Activated CD4-positive, CD25-positive, alpha-beta regulatory T cell (primary cell): ENCODE measurements at places on chromosomes 5 and 9.

- DNase-seq: no peak
Observed at GRCh38 chr9:23686257-23686656, 139.8 kb downstream of the ELAVL2 start.

- DNase-seq: no peak
Observed at GRCh38 chr5:73282383-73282782, 109.4 kb downstream of the TMEM174 start.

GRCh38 chr5:72644296-72644695 lies 137.1 kb upstream of the ZNF366 start:
- DNase-seq: no peak

DNA sequence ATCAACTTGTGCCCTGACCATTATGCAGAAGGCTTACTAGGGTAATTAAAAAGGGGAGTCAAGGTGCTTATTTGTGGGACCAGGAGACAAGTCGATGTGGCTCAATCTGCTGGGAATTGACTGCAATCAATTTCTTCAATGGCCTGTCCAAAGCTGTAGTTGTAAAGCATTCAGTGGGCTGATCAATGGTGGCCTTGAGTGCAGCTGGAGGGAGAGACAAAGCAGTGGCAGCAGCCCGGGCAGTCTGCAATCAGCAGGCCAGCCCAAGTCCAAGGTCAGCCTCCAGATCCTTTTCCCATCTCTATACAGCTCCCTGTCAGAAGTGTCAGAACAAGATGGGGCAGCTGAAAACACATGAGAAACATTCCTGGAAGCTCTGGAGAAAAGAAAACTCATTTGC lies 51.0 kb upstream of the BRINP1 start:
- DNase-seq: no peak

DNA sequence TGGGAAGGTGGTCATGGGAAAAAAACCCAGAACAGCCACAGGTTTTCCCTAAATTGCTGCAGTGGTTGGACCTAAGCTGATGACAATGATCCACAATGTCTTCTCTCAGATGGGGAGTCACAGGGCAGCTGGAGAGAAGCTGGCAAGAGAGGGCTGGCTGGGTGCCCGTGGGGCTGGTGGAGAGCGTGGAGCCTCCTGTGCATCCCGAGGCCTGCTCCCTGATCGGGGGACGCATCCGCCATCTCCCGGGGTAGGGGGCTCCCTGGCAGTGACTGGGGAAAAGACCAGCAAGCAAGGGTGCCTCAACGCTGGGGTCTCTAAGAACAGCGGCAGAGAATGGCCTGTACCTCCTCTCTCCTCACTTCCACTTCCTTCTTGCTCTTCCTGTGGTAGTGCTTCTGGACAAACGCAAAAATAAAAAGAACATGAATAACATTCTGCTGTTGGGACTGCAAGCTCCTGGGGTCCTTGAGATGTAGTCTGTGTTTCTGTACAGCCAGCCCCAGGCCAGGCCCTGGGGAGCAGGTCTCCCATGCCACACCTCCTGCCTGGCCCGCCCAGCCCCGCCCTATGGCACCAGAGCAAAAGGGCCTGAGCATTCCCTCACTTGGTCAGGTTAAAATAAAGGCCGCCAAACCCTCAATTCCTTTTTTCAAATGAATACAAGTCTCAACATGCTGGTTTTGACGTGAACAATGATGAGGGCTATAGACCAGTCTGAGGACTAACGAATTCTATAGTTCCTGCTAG lies 7.0 kb upstream of the MRNIP start:
- DNase-seq: no peak

GRCh38 chr5:139812323-139812722 lies 16.7 kb downstream of the PSD2 start:
- no peak for DNase-seq

DNA sequence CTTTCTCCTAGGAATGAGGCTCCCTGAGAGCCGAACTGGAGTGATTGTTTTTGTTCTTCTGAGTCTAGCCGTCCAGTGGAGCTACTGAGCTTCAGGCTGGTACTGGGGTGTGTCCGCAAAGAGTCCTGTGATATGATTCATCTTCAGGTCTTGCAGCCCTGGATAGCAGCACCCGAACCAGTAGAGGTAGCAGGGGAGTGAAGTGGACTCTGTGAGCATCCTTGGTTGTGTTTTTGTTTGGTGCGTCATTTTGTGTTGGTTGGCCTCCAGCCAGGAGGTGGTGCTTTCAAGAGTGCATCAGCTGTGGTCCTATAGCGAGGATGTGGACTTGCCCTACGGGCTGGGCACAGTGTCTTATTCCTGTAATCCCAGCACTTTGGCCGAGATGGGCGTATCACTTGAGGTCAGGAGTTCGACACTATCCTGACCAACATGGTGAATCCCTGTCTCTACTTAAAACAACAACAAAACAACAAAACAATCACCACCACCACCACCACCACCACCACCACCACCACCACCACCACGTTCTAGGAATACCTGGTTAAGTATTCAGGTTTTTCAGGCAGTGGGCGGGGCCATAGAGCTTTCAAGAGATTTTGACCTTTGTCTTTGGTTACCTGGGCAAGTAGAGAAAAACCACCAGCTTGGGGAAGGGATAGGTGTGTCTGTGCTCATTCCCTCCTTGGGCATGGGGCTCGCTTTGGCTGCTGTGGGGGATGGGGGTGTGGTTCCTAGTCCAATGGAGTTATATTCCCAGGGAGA lies 154.0 kb downstream of the WDR70 start:
- DNase-seq: no peak

GRCh38 chr5:127003798-127004495 lies 26.4 kb downstream of the MARCHF3 start:
- DNase-seq: no peak

- DNase-seq: peak; percentile 84
Observed at GRCh38 chr9:96417051-96417586, 1.1 kb downstream of the ZNF367 start.

- no peak for DNase-seq
Observed at GRCh38 chr9:8552732-8553131, 753.2 kb upstream of the DMAC1 start.

DNA sequence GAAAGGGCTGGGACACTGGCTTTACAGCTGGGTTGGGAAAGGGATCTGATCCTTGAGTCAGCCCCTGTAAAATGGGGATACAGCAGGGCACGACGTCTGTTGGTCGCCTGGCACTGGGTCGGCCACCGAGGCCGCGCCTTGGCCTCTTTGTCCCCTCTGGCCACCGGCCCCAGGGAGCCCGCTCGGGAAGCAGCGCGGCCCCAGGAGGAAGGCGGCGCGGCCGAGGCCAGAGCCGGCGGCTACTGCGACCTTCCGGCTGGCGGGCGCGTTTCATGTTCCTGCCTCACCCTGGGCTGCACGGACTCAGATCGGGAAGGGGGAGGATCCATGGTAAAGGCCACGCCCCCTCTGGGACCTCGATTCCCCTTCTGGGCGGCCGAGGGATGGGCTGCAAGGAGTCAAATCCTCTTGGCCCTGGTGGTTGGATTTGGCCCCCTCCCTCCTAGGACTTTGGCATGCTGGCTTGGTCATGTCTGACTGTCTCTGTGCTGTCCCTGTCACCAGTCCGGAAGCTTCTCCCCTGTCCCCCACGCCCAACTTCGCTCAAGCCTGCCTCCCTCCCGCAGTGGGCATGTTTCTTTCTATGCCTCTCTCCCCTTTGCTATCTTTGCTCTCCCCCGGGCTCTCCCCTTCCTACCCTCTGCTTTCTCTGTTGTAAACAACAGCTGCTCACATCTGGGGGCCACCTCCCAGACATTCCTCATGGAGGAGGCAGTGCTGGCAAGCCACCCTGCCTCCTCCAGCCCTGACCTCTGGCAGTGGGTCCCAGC lies 25.8 kb downstream of the FPGS start:
- no peak for DNase-seq

GRCh38 chr5:64585646-64586045 lies 79.8 kb downstream of the RGS7BP start:
- DNase-seq: no peak

DNA sequence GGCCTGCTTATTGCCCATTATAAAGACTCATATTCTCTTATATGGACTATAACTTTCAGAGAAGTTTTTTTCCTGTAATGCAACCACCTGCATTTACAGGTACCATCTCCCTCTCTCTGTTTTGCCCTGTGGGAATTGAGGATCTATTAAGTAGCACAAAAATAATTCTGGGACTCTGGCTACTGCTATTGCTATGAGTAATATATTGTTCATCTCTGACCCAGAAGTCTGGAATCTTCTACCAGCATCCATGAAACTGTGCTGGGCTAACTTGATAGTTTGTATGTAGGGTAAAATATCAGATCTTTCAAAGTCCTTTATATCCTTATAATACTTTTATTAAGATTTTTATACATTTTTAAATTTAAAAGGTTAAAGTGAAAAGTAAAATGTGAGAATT lies 607.2 kb downstream of the EFNA5 start:
- DNase-seq: no peak

- DNase-seq: no peak
Observed at GRCh38 chr9:104025104-104025503, 69.0 kb upstream of the SMC2 start.

DNA sequence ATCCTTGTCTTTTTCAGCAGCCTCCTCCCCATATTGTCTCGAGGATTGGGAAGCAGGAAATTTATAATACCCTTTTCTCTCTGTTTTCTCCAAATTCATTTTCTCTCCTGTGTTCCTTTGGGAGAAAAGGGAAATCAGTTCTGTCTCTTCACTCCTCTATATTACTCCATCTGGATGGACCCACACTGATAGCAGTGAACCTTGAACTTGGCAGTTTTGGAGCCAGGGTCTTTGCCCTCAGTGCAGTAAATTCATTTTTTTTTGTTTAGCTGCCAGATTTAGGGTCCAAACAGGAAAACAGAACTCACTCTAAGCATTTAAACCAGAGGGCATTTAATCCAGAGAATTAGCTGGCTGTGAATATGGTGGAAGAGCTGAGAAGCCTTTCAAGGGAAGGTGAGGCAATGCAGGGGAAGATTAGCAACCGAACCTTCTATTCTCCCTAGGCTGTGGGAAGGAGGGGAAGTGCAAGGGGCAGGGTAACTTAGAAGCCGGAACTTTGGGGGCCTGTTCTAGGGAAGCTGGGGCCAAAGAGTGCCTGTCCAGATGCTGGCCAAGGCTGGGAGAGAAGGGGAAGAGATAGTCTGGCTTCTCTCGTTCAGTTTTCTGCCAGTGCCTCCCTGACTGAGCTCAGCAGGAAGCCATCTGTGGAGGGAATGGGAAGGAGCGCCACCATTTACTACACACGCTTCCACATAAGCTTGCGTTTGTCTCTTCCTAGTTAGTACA lies 16.3 kb upstream of the NPR2 start:
- DNase-seq: no peak

GRCh38 chr5:78046006-78046405 lies 248.5 kb downstream of the AP3B1 start:
- no peak for DNase-seq

DNA sequence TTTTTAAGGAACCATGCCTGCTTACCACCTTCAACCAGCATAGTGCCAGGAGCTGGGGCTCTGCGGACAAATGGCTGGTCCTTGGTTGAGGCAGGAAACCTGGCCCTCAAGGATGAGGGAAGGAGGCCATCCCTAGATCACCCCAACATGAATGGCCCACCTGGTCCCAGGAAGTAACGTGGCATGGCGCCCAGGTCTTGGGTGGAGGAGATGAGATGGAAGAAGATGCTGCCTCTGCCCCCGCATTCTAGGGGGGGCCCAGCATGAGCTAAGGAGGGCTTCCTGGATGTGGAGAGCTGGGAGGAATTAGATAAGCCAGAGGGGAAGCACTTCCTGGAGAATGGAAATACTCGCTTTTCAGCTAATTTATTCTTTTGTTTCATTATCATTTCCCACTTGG lies 95.0 kb downstream of the DAB2IP start:
- no peak for DNase-seq

DNA sequence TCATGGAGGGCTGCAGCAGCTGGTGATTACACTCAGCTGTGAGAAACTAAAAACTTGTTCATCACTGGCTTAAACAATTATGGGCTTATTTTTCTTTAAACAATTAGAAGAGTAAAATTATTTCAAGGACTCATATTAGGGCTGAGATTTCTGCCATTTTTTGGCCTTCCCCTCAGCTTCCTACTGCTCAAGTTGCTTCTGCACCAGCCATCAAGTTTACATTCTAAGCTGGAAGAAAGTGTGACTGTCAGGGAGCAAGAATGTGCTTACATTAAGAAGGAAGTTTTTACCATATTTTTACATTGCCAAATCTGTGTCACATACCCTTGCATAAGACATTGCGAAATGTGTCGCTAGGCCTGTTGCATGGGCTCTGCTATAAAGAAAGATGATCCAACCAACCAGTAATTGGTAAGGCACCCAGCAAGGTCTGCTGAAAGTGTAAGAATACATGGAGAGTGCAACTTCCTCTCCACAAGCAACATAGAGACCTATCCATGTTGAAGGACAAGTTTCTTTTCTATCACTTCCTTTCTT lies 260.3 kb upstream of the CDH10 start:
- DNase-seq: no peak

GRCh38 chr9:34046784-34047379 lies 1.8 kb downstream of the UBAP2 start:
- DNase-seq: no peak

GRCh38 chr9:113587471-113588031 lies 124.0 kb downstream of the RGS3 start:
- DNase-seq: no peak

DNA sequence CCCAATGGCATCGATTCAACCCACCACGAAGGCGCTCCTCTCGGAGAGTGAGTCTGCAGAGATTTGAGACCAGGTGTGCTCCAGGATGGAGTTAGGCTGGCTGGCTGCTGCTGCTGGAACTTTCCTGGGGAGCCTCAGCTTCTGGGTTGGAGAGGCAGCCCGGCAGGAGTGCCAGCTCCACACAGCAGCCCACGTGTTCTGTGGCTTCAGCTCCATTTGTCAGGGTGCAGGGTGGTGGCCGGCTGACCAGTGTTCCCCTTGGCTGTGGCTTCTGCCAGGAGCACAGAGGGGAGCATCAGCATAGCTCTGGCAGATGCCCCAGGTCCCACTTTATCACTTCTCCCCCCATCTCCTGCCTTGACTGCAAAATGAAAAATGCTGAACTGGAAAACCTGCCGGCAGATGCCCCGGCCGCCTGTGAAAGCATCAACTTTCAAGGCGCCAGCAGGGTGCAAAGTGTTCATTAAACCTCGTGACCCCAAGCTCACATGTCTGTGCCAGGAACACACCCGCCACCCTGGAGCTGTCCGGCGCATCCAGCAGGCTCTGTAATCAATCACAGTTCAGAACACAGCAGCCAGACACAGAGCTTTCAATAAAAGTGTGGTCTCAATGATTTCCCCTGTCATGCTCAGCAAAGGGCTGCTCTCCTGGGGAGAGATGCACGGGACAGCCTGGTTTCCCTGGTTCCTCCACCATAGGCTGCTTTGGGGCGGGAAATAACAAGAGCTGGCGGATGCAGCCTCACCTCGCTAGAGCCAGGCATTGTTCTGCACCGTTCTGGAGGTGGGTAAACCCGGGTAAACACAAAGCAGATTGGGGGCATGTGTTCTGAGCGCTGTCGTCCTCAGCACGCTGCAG lies 53.2 kb downstream of the TRIP13 start:
- no peak for DNase-seq

GRCh38 chr5:68465934-68466551 lies 250.5 kb downstream of the PIK3R1 start:
- DNase-seq: no peak
